Esophagus squamous epithelium (tissue), 5 donors: ENCODE measurements at places on chromosomes 3 and 15.

GRCh38 chr3:178703268-178703975 lies 167.2 kb downstream of the KCNMB2 start:
- DNase-seq = no peak
- H3K36me3 ChIP-seq = no peaks in the 10 kb centered on the region
- H3K27me3 ChIP-seq = no peaks in the 10 kb centered on the region
- peaks cover 54% of the 10 kb centered on the region for H3K4me1 ChIP-seq

GRCh38 chr3:13379201-13379830 lies 40.8 kb downstream of the NUP210 start:
- no peaks in the 10 kb centered on the region for H3K27me3 ChIP-seq
- no peaks in the 10 kb centered on the region for H3K4me1 ChIP-seq
- DNase-seq = no peak
- no peaks in the 10 kb centered on the region for H3K36me3 ChIP-seq
- H3K4me3 ChIP-seq = no peak overlapping the region

GRCh38 chr3:99967796-99968195 lies 146.5 kb downstream of the FILIP1L start:
- no peak overlapping the region for H3K4me3 ChIP-seq
- no peaks in the 10 kb centered on the region for H3K4me1 ChIP-seq
- H3K36me3 ChIP-seq = no peaks in the 10 kb centered on the region
- no peak for DNase-seq
- H3K27ac ChIP-seq = no peak overlapping the region

GRCh38 chr15:34122771-34123183 lies 20.9 kb downstream of the PGBD4 start:
- no peak for DNase-seq
- H3K4me3 ChIP-seq = no peak overlapping the region
- H3K27ac ChIP-seq = no peak overlapping the region
- H3K36me3 ChIP-seq = no peaks in the 10 kb centered on the region
- H3K4me1 ChIP-seq = no peaks in the 10 kb centered on the region
- H3K27me3 ChIP-seq = no peaks in the 10 kb centered on the region

DNA sequence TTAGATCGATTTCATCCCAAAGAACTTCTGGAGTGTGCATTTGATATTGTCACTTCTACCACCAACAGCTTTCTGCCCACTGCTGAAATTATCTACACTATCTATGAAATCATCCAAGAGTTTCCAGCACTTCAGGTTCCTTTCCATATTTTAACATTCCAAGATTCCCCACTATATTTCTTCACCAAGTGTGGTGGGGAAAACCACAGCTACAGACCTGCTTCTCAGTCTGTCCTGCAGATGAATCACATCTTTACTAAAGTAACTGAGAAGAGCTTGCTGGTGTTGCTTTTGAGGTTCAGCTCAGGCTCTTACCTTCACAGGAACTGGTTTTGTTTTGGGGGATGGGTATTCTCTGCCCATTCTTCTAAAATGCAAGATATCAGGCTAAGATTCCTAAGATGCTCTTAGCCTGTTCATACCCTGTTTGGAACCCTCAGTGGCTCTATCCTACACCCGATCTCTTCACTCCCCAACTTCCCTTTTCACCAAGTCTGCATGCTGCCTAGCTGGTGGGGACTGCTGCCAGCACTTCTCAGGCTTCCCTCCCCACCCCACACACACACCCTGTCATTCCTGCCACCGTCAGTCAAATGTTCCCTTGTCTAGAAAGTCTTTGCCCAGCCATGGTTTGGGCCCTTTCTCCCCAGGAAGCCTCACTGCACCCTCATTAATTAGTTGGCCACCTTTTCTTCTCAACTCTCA lies 30.8 kb downstream of the SRP14 start:
- no peaks in the 10 kb centered on the region for H3K4me1 ChIP-seq
- peaks cover 3% of the 10 kb centered on the region for H3K36me3 ChIP-seq
- H3K27ac ChIP-seq = no peak overlapping the region
- DNase-seq = no peak
- no peaks in the 10 kb centered on the region for H3K27me3 ChIP-seq
